ENCODE measurements at places on chromosomes 2 and 18.
A peak's percentile ranks its signal among the peaks of the same experiment; 100 is the strongest.

- peak; percentile 76 for DNase-seq
Observed at GRCh38 chr2:102449370-102449974, 23.6 kb upstream of the SLC9A4 start.

DNA sequence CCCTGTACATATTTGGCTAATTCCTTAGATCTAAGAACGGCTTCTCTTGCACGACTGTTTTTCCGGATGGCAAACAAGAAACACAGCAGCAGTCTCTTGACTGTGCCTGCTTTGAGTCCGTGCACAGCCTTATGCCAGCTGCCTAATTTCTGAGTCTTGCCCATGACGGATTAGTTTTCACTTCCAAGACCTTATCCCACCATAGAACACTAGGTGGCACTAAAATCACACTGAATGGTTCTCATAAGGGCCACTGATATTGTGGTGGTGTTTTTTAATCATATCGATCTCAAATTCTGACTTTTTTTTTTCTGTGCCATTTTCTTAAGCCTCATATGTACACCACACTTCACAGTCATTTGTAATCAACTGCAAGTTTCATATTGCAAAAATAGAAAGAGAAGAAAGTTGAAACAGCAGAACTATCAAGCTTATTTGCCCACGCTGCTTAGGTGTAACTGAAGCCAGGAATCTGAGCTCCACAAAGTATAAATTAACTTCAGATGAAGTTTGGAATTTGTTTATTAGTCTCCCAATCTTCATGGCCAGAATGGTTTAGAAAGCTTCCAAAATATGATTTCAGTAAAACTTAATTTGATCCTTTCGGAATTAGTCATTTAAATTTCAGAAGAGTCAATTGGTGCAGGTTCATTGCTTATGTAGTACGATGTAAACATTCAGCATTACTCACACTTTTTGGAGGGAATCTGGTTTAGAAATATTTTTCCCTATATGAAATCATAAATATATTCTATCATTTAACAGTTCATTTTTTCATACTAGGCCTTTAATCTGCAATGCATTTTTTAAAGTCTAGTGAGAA lies 45.5 kb upstream of the SCN7A start:
- peak; percentile 81 for DNase-seq

DNA sequence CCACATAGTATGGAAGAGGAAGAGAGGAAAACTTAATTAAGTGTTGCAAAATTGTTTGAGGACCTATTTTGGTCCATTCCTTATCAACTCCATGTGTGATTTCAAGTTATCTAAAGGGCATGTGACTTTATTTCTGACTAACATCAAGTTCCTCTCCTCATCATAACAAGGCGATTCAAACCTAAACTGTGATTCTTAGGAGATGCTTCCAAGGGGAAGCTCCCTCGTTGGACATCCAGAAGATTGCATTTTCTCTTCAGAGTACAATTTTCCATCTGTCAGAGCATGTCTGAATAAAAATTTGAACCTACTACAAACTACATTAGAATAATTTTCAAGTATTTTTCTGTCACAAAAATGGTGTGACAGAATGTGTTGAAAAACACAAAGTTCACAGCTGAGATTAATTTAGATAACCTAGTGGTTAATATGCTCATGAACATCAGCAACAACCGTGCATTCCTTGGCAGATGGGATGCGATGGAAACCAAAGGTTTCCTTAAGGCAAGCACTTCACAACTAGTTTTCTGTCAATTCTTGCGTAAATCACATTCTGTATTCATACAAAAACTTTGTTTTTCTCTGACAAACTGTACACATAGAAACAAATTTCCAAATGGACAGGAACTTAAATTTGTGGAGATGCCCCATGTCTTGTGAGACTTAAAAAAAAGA lies 4.2 kb downstream of the SFT2D3 start:
- DNase-seq, result no peak

- DNase-seq, result no peak
Observed at GRCh38 chr2:209663139-209663538, 108.5 kb upstream of the UNC80 start.

DNA sequence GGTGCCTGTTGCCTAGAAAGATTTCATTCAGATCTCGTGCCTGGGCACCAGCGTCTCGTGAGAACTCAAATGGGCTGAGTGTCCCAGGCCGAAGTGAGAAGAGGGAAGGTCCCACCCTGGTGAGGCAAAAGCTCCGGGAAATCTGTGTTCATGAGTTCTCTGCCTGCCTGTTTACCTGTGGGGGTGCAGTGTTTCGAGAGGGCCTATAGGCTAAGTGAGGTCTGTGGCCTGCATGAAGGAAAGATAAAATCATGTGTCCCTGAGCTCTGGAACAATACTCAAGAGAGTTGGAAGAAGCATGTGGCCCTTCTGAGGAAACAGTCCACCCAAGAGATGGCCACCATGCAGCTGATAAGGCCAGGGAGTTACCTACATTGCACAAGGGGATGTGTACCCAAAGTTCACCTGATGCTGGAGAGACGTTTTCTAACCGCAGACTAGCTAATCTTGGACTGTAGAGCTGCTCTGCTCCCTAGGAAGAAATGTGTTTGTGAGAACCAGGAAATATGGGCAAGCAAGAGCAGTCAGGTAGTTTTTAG lies 63.5 kb upstream of the ST3GAL5 start:
- no peak for DNase-seq

DNA sequence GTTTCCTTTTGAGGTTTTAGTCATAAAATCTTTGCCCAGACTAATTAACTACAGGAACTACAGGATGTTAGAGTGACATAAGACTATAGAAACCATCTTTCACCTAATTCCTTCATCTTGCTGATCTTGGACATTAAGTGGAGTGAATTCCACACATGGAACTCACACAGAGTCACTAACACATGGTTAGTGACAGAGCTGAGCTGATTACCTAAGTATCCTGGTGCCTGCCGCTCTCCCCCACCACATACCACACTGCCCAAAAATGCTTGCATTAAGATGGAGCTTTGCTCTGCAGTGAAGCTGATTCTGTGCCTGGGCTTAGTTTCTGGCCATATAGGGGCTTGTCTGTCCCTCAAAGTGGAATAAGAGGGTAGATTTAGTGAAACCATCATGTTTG lies 332.9 kb upstream of the NT5C1B start:
- DNase-seq, result no peak

DNA sequence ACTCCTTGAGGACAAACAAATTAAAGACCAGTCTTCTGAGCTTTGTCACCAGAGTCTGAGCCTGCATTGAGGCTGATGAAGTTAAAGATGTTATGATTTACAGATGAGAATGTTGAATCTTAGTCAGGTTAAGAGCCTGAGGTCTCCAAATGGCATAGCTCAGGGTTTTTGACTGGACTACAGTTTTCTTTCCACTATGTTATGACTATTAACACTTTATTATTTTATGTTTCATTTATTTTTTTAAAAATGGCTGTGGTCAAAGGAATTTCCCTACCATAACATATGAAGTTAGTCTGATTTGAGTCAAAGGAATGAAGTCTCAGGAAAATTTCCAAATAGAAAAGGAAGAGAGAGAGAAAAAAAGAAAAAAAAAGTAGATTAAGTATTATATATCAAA lies 39.7 kb upstream of the CWC22 start:
- no peak for DNase-seq

DNA sequence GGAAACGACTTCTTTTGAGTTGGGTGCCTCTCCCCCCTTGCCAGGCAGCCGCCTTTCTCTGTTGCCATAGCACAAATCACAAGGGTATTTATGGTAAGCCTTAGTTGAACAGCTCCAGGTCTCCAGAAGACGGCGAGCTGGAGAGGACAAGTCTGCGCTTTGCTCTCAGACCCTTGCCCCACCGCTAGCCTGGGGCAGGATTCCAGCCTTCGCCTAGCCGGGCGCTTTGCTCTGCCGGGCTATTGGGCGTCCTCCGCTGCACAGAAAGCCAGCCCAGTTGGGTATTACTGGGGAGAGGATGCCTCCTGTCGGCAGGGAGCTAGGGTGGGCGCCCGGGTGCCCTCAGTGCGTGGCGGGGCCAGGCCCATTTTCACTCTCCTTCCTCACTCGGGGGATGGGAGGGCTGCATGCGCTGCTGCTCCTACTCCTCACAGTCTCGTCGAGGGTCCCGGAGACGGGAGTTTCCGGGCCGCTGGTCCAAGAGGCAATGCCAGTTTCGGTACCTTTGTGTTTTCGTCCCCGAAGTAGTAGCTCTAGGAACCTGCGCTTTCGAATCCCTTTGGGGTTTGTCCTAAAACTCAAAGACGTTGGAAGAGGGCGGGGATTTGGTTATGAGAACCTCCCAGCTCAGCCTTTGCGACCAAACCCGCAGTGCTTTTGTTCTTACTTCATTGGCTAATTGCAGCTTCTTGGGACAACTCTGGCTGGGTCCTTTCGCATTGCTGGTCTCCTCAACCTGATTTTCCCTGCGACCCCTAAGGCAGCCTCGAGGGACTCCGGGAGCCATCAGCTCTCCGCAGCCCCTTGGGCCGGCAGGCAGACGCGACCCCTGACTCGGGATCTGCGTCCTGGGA lies 3.6 kb upstream of the DLX2 start:
- peak; percentile 80 for DNase-seq

DNA sequence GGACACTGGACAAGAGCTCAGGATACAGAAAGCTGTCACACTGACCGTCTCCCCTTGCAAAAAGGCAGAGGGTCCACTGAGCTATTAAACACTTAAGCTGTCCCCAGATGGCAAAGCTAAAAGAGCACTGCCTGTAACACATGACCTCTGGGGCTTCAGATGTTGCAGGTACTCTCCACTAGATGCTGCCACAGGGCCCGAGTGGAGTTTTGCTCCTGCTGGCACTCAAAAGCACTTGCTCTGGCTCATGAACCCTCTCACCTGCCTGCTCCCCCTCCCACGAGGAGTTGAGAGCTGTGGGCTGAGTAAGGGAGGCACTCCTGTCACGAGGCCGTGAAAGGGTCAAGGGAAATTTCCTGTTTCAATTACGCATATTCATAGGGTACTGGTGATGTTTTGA lies 227.9 kb downstream of the PRKCE start:
- no peak for DNase-seq

DNA sequence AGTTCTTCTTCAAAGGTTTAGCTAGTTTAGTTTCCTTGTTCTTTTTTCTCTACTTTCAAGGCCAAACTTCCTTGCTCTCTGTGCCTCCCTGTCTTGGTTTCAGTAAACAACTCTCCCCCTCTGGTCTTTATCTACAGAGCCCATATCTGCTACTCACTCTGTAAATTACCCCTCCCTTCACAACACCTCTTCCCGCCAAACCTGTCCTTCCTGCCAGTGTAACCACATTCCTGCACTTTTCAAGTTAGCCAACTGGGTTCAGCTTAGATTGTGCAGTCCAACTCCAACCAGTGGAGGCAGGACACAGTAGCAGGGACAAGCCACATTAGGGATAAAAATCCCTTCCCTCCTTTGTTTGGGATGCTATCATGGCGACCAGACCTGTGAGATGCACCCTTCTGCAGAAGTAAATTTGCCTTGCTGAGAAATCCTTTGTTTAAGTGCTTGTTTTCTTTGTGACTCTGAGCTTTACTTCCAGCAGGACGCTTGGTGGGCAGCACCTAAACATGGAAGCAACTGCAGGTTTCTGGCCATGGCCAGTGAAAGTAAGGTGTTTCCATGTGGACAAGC lies 706.0 kb downstream of the KCNJ3 start:
- DNase-seq, result no peak

DNA sequence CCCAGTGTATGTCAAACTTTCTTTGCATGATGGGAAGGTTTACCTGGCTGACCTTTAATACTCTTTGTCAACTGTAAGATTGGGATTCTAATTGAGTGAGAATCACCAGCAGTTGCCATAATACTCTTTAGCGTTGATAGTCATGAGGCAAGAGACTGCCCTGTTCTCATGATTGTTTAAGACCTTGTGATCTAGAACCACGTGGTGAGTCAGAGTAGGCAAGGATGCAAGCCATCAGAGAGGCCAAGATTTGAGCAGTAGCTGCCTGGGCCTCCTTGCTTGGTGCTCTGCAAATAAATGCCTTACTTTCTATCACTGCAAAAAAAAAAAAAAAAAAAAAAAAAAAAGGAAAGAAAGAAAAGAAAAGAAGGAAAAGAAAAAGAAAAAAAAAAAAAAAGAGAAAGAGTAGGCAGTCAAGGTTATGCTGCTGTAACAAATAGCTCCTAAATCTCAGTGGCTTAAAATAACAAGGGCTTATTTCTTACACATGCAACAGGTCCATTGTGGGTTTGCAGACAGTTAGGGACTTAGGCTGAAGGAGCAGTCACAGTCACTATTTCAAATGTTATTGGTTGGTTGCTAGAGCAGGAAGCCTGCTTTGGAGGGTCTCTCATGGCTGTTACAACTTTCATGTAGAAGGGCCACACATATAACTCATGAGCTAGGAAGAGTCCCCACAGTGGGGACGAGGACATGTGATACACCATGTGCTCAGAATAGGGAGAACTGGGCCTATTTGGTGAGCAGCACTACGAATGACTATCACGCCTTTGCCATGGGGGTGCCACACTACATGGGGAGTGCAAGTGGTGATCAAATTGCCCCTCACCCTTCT lies 21.7 kb downstream of the IL1R2 start:
- DNase-seq, result no peak

GRCh38 chr18:3594760-3595368 lies 144.9 kb downstream of the TGIF1 start:
- DNase-seq, result peak; percentile 91

- DNase-seq, result peak; percentile 43
Observed at GRCh38 chr2:241637795-241638660, 535 bp downstream of the ATG4B start.

- no peak for DNase-seq
Observed at GRCh38 chr18:60861575-60861974, 471.7 kb upstream of the CDH20 start.

DNA sequence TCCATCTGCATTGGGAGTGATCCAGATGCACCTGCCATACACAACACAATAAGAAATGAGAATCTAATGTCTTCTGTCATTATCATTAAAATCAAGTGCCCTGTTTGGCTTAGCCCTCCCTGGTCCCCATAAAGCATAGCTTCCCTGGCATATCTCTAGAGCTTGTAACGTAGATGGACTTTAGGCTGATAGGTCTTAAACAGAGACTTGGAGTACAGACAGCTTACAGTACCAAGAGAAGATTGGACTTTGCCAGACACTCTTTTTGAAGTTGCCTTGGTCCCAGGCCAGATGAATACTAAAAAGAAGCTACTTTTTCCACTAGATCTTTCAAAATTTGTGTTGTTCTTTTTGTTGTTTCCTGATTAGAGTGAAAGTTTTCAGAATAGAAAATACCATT lies 86.3 kb upstream of the UNC80 start:
- DNase-seq, result no peak

DNA sequence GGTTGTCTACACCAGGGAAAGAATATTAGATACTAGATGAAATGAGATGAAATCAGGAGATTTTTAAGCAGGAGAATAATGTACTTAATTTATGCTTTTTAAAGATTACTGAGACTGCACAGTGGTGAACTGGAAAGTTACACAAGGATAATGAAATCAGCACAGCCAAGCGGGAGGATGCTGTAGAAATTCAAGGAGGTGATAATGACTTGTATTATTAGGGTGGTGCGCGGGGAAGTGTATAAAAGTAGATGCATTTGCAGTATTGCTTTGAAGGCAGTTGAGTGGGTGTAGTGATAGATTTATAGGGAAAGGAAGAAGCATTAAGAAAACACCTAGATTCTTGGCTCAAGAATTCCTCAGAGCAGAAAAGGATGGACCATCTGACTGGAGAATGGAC lies 359.5 kb upstream of the SPHKAP start:
- no peak for DNase-seq

GRCh38 chr2:129777762-129778583 lies 201.5 kb upstream of the RAB6C start:
- DNase-seq, result no peak

Measured in hematopoietic multipotent progenitor cell treated with erythropoietin and hydrocortisone succinate and interleukin-3 and kit ligand, for 6 days (in vitro differentiated cells).